CD4-positive, alpha-beta T cell treated with Interleukin-15 for 4 hours (primary cell): ENCODE measurements at places on chromosomes 11 and 22.

GRCh38 chr11:118128721-118129470 lies 23.7 kb downstream of the SCN4B start:
- no peak for DNase-seq

DNA sequence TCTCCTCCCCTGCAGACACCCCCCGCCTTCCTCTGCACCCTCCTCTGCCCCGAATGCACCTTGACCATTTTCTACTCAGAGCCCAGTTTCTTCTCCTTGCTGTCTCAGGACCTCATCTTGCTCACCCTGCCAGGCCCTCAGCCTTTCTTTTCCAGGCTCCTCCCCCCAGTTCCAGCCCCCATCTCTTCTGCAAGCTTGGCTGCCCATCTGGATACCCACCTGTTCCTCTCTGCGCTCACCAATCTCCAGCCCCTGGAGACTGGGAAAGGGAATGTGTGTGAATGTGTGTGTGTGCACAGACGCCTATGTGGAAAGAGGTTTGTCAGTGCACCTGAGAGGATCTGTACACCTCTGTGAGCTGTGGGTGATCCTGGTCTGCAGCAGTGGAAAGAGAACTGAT lies 36.4 kb downstream of the SLC22A12 start:
- DNase-seq, result no peak

GRCh38 chr11:70158201-70158600 lies 44.9 kb upstream of the FADD start:
- DNase-seq, result no peak

DNA sequence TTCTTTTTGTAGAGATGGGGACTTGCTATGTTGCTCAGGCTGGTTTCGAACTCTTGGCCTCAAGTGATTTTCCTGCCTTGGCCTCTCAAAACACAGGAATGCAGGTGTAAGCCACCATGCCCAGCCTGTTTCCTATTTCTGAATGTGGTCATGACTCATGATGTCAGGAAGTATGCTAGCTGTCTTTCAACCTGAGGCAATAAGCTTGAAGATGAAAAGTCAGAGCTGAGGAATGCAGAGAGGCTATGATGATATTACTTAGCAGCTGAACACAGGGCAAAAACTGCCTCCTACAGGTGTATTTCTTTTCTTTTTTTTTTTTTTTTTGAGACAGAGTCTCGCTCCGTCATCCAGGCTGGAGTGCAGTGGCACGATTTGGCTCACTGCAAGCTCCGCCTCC lies 9.0 kb upstream of the NUCB2 start:
- DNase-seq, result no peak

GRCh38 chr11:45304992-45305335 lies 18.8 kb upstream of the SYT13 start:
- no peak for DNase-seq

GRCh38 chr11:129215506-129216245 lies 23.6 kb upstream of the ARHGAP32 start:
- DNase-seq, result no peak

DNA sequence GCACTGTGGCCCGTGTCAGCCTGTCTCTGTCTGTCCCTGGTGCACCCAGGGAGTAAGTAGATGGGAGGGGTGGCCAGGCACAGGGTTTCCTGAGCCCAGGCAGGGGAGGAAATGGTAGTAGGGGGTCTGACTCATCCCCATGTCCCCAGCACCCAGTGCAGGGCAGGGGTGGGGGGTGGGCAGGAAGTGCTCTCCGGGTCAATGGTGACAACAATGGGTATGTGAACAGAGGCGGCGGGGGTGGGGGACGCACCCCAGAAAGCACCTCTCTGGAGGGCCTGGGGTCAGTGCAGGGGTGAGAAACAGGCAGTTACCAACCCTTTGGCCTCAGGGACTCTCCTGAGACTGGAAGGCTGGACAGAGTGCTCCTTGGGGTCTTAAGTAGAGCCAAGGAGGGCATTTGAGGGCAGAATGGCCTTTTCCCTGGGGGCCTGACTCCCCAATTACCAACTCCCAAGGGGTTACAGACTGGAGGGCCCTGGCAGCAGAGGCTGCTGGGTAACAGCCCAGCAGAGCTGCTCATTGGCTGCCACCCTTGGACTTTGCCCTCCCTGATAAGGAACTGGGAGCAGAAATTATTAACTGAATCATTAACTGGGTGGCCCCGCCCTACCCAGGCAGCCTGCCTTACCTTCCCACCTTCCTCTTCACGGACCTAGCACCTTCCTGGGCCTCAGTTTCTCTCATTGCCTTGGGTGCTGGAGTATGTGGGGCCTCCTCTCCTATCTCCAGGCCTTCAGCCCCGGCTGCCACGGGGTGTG lies 4.2 kb downstream of the MYRF start:
- DNase-seq, result peak; percentile 36

DNA sequence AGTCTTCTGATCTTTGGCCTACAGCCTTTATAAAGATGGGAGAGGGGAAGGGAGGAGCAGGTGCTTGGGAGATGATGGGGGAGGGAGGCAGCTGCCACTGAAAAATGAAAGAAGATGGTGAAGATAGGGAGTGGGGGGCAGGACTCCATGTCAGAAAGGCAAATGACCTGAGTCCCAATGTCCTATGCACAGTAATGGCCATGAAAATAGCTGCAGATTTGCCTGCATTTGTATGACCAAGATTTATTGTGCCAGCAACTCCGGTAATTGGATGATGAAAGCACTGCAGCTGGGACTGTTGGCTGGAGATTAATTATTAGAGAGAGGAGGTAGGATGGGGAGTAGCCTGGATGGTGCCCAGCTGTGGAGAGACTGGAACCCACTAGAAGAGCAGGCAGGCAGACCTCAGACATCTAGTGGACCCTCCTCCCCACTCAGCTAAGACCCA lies 36.1 kb downstream of the NEU3 start:
- DNase-seq, result no peak

- no peak for DNase-seq
Measured at GRCh38 chr11:59206635-59207034, 6.1 kb downstream of the MPEG1 start.

DNA sequence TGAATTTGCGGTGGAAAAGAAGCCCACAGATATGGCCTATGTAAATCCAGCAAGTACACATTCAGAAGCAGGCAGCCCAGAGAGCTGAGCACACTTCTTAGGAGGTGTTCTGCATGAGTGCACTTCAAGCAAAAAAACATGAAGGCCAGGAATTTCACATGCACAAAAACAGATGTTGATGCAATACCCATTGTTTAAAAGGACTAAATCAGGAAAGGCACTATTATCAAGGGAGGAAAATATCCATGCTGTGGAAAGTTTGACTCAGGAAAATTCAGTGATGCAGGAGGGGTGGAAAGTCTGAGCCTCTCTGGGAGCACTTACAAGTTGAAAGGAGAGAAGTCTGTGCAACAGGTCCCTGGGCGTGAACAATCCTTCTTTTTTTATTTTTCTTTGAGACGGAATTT lies 15.8 kb upstream of the CARS1 start:
- DNase-seq, result no peak

GRCh38 chr22:44130076-44130711 lies 50.5 kb upstream of the PARVG start:
- no peak for DNase-seq

DNA sequence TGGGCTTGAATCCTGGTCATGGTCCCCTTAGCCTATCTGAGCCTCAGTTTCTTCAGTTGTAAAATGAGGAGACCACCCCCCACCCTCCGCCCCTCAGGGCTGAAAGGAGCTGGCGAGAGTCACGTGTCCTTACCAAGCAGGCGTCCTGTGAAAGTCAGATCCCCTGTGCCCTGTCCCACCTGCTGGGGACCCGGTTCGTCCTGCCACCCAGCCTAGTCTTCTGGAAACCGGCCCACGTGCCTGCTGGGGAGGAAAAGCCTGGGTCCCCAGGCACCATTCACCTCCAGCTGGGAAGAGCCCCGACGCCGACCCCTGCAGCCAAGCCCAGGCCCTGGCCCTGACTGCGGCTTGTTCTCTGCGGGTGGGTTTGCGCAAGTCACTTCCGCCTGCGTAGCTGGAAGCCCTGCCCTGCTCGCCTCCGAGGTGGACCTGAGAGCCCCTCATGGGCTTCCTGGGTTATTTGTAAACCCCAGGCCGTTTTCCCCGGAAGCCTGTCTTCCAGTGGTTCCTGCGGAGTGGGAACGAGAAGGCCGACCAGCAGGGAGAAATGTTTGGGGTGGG lies 679 bp upstream of the SSH3 start:
- DNase-seq, result no peak

- no peak for DNase-seq
Measured at GRCh38 chr11:121372671-121373429, 79.3 kb upstream of the SORL1 start.

DNA sequence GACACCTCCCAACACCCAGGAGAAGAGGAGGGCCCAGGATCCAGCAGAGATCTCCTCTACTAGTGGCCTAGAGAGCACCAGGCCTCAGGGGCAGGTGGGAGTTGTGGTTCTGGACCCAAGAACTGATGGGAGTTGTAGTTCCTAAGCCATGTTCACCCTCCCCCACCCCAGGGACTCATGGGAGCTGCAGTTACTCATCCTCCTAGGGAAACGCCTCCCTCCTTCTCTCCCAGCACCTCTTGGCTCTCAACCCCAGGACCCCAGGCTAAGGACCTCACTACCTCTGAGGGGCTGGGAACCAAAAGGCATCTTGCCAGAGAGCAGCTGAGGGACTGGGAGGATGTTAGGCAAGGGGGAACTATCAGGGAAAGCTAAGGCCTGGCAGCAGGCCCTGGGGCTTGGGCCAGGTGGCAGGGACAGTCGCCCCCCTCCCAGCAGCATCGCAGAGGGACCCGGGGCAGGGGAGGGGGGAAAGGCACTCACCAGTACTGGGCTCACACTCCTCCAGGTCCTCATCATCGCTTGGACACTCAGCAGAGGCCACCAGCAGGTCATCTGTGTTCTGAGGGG lies 28.9 kb downstream of the SLC22A12 start:
- no peak for DNase-seq

GRCh38 chr11:119316016-119316728 lies 758 bp downstream of the MCAM start:
- no peak for DNase-seq

GRCh38 chr11:115170133-115170815 lies 333.9 kb downstream of the CADM1 start:
- peak; percentile 29 for DNase-seq

GRCh38 chr11:14203321-14203720 lies 155.7 kb downstream of the RRAS2 start:
- no peak for DNase-seq
